ENCODE measurements at places on chromosomes 12 and 14.

DNA sequence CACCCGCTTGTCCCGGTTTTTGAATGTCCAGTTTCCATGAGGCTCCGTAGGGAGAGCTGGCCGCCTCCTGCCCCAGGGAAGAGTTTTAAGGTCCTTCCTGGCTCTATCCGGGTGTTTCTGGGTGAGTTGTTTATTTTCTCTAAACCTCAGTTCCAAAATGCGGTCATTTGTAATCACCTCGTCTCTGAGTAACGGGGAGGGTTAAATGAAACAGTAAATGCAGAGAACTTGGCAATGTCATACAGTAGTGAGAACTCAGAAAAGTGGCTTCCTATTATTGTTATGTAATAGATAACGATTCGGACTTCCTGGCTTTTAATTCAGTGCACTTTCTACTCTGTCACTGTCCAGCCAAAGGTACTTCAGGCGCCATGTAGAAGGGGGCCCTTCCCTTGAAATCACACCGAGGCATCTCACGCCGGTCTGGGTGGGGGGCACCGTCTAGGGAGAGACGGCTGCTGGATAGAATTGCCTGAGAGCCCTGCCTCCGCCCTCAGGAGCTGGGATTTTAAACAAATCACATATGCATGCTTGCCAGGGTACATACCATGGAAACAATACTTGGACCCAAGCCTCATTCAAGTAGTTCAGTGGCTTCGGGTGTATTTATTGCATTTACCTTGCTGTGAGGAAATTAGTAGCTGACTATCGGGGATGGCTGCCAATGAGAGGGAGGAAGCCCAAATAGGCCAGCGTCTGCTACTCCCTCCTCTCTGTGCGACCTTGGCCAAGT, 26.4 kb downstream of the NOS1 start:
- DNase-seq: no peak

- no peak for DNase-seq
Measured at GRCh38 chr14:76640923-76641395, 120.3 kb upstream of the VASH1 start.

GRCh38 chr12:50186681-50187080, 19.5 kb upstream of the CERS5 start:
- DNase-seq: no peak

DNA sequence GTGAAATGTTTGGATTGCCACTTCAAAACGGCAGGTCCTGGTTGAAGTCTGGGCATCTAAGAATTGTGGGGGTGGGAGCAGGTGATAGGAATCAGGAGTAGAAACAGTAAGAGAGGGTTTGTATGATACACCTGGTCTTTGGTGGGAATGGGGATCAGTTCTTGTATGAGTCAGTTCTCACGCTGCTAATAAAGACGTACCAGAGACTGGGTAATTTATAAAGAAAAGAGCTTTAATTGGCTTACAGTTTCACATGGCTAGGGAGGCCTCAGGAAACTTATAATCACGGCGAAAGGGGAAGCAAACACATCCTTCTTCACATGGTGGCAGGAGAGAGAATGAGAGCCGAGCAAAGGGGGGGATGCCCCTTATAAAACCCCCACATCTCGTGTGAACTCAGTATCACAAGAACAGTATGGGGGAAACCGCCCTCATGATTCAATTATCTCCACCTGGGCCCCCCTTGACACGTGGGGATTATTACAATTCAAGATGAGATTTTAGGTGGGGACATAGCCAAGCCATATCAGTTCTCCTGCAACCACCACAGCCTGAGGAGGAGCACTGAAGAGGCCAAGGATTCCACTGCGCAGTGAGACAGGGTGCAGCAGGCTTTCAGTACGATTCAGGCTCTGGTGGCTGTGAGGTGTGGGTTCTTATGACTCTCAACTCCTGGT, 52.1 kb downstream of the DRAM1 start:
- no peak for DNase-seq

DNA sequence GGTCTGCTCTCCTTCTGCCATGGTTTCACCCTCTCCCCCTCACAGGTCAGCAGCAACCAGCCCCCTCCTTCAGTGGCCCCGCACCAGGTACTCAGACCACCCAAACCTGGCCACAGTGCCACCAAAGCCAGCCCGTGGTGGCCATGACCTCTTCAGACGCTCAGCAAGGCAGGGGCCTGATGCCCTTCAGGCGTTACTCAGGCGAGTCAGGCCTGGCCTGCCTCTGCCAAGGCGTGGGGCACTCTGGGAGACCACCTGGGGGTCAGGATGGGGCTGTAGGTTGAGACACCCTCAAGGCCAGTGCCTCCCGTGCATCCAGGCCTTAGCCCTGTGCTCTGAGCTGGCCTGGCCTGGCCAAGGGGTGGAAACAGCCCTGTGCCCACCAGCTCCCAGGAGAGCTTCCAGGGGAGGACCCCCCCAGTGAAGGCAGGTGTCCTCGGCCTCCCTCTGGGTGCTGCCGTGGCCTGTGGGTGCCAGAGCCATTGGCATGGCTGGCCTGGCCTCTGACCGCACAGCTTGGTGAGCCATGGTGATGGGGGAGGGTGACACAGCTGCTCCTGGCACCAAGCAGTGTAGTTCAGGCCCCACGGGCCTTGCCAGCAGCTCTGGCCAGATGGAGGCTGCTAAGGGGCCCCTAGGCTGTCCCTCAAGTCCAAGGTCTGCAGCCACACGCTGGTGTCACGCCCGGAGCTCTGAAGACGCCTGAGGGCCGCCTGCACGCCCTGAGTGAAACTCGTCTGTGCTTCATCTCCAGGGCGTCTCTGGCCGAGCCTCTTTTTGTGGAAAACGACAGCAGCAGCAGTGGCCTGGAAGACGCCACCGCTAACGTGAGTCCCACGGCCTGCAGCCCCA, 15.1 kb downstream of the XRCC3 start:
- DNase-seq: no peak

- DNase-seq: no peak
Measured at GRCh38 chr14:102403028-102403427, 40.3 kb downstream of the TECPR2 start.

DNA sequence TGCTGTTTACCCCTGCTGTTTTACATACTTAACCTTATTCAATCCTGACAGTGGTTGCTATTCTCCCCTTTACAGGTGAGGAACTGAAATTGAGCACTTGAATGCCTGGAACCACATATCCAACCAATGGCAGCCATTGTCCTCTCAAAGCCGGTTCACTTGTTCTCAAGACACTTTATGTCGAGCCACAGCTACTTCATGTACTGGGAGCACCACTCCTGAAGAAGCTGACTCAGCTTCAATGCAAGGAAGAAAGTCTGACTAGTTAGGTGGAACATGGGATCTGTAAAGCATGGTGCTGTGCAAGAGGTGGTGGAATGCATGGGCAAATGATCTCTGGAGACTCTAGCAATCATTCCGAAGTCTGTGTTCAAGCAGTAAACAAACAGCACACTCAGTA, 113.9 kb upstream of the CPM start:
- no peak for DNase-seq

- no peak for DNase-seq
Measured at GRCh38 chr12:57330992-57331391, 80.0 kb upstream of the STAC3 start.

DNA sequence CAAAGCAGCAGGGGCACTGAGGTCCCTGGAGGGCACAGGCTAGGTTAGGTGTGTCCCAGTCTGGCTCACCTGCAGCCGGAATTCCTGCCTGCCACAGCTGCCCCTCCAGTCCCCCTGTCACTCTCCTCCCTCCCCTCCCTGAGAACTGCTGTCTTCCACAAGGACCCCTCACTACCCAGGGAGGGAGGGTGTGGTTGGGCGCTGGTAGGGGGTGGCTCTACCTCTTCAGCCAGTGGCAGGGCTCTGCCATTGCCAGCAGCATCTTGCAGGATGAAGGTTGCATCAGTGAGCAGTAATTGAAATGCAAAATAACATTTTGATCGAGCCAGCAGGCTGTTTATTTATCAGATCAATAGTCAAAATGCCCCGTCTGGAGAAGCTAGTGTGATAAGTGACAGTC, 45.7 kb downstream of the ESRRB start:
- DNase-seq: no peak

DNA sequence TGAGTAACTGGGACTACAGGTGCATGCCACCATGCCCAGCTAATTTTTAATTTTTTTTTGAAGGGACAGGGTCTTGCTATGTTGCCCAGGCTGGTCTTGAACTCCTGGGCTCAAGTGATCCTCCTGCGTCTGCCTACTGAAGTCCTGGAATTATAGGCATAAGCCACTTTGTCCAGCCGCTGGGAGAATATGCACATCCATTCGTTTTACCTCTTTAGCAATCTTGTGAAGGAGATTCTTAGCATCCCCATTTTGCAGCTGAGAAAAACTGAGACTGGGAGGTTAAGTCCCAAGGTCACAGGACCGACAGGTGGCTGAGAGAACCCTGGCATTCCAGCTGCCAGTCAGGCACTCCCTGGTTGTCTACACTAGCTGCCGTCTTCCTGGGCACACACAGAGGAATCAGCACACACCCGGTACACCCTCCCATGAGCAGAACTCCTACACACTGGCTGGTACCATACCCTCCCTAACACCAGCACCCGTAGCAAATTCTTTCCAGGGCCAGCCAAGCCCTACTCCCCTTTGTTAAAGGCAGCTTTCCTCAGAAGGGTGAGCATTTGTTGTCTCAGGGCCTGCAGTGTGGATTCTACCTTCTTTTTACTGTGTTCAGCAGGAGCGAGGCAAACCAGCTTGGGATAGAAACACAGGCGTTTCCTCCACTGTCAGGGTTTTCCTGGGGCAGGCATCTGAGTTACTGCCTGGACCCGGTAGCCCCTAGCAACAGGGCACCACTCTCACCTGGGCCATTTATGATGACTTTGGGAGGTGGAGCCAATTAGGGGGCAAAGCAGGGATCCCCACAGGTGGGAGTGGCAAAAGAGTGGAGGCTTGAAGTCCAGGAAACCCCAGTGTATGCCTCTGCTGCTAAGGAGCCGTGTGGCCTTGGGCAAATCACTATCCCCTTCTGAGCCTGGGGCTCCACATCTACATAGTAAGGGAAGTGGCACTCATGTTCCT, 70.2 kb downstream of the IRF2BPL start:
- no peak for DNase-seq

DNA sequence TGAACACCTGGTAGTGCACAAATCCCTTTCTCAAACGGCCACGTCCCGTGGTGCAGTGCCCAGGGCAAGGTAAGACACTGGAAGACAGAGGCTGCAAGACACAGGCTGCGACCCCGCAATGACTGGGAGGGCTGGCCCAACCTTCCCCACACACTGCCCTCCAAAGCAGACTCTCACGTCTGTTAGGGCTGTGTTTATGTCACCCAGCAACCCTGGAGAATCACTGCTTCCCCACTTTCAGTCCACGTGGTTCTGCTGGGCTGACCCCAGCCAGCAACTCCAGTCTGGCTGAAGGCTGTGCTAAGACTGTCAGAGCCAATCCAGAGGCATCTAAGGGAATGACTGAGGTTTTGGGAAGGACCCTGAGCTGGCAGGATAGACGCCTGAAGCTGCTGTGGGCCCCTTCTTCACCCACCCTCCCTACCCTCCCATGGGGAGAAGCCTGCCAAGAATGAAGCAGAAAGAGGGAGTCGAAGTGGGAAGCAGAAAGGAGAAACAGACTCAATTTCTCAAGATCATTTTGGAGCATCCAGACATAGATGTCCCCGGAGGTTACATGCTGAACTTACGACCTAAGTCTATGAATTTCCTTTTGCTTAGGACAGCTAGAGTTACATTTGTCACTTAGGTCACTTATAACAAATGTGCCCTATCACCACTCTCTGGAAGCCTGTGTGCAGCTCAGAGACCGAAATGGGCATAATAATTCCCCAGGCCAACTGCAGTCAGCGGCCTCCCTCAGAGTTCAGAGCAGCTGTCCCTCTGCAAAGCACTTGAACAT, 11.7 kb downstream of the KDM2B start:
- DNase-seq: no peak

Data from Panc1 (cell line).